ENCODE measurements at places on chromosomes 16 and 17. TPM values are rescaled to one million over a fixed set of nuclear protein-coding genes. Genes with fewer than 3 reads are reported as not detected.

The SSTR5 gene
- total RNA-seq, result 0.56 TPM

The METRN gene
- 19.1 TPM for total RNA-seq

DNA sequence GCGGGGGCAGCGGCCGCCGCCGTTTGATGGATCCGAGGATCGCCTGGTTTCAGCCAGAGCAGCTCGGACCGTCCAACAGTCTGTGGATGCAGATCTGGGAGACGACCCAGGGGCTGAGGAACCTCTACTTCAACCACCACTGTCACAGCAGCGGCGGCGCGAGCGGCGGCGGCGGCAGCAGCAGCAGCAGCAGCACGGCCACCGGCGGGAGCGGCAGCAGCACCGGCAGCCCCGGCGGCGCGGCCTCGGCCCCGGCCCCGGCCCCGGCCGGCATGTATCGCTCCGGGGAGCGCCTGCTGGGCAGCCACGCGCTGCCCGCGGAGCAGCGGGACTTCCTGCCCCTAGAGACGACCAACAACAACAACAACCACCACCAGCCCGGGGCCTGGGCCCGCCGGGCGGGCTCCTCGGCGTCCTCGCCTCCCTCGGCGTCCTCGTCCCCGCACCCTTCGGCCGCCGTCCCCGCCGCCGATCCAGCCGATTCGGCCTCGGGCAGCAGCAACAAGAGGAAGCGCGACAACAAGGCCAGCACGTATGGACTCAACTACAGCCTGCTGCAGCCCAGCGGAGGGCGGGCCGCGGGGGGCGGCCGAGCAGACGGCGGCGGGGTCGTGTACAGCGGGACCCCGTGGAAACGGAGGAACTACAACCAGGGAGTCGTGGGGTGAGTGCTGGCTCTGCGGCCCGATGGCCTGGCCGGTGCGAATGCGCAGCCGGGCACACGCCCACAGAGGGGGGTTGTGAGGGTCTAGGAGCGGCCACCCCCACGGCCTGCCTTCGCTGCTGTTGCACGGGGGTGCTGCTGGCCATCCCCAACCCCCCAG, 702 bp downstream of the TENT4B start:
- no peaks in the 10 kb centered on the region for H3K27me3 ChIP-seq
- no peaks in the 10 kb centered on the region for H3K36me3 ChIP-seq
- H3K27ac ChIP-seq, result no peak overlapping the region

- DNase-seq, result no peak
- no peaks in the 10 kb centered on the region for H3K27me3 ChIP-seq
- no peak overlapping the region for H3K4me3 ChIP-seq
Measured at GRCh38 chr16:66899310-66899944, 19.1 kb downstream of the PDP2 start.

GRCh38 chr17:4858882-4859260, 25.7 kb downstream of the MINK1 start:
- peaks cover 37% of the 10 kb centered on the region for H3K4me1 ChIP-seq
- H3K27ac ChIP-seq, result peak overlapping the region; percentile 62
- no peaks in the 10 kb centered on the region for H3K36me3 ChIP-seq
- peak overlapping the region; percentile 24 for H3K4me3 ChIP-seq
- no peak for DNase-seq

The CFAP97D1 gene
- total RNA-seq, result 0.07 TPM

GRCh38 chr16:75252946-75253911, 1.8 kb upstream of the BCAR1 start:
- peak; percentile 85 for DNase-seq
- H3K27ac ChIP-seq, result peak overlapping the region; percentile 84
- peak overlapping the region; percentile 5 for H3K4me3 ChIP-seq
- peaks cover 53% of the 10 kb centered on the region for H3K4me1 ChIP-seq
- no peaks in the 10 kb centered on the region for H3K36me3 ChIP-seq

The CMIP gene
- total RNA-seq, result 53.2 TPM

DNA sequence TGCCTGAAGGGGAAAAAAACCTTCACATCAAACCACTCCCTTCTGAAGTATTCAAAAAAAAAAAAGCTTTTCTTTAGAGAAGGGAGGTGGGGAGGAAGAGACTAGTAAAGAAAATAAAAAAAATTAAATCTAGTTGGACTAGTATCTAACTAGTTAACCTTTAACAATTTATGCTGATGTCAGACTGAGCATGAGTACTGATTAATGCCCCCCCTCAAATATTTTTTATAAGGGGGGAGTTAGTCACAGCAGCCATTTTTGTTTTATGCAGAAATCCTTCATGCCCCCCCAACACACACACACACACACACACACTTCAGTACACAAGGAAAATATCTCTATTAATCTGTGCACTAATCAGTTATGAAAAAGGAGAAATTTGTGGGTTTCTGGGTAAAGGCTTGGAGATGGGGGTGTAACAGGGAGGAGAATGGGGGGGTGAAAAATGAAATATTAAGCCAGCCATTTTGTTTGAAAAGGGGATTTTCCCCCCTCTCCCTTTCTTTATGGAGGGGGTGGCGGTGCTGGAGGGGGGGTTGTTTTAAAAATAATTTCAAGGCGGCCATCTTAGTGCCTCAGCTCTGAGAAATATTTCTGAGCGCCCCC, 4.7 kb upstream of the CHD3 start:
- H3K4me3 ChIP-seq, result peak overlapping the region; percentile 46
- H3K4me1 ChIP-seq, result peaks cover 22% of the 10 kb centered on the region
- H3K27me3 ChIP-seq, result no peaks in the 10 kb centered on the region
- peaks cover 3% of the 10 kb centered on the region for H3K36me3 ChIP-seq

- no peak for DNase-seq
- no peak overlapping the region for H3K4me3 ChIP-seq
- no peaks in the 10 kb centered on the region for H3K4me1 ChIP-seq
- H3K27me3 ChIP-seq, result peaks cover 2% of the 10 kb centered on the region
- H3K27ac ChIP-seq, result no peak overlapping the region
- H3K36me3 ChIP-seq, result no peaks in the 10 kb centered on the region
Measured at GRCh38 chr17:7790150-7790549, 43.9 kb upstream of the KDM6B start.

All from H1 (cell line).